Activated T-cell treated with anti-CD3 and anti-CD28 coated beads, Interleukin-2, amount 50 U/mL, for 1 hour (primary cell): ENCODE measurements at places on chromosomes 1 and 21.

DNA sequence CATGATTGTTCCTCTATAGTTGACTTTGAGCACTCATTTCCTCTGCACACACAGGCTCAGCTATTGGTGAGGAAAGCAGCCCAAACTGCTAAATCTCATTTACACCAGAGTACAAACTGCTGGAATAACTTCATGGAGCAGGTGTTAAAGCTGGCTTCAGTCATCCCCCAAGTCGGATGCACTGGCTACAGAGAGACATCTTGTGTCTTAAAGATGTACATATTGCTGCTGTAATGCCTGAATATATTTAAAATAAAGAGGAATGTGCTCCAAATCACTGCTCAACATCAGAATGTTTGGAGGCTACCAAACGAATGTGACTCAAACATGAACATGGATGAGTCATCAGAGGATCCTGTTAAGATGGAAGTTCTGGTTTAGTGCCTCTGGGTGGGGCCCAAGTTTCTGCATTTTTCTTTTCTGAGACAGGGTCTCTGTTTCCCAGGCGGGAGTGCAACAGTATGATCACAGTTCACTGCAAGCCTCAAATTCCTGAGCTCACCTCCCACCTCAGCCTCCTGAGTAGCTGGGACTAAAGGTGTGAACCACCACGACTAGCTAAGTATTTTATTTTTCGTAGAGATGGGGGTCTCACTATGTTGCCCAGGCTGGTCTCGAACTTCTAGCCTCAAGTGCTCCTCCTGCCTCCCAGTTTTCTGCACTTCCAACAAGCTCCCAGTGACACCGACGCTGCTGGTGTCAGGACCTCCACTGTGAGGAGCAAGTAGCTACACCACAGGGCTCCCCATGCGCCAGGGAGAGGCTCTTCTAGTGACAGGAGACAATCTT lies 79.0 kb upstream of the KRTAP19-8 start:
- DNase-seq: no peak

GRCh38 chr1:206748348-206749030 lies 22.1 kb upstream of the IL19 start:
- DNase-seq: no peak

GRCh38 chr1:39398278-39399021 lies 93.0 kb upstream of the BMP8A start:
- DNase-seq: peak; percentile 37

- no peak for DNase-seq
Measured at GRCh38 chr21:26057477-26058170, 112.9 kb downstream of the APP start.

DNA sequence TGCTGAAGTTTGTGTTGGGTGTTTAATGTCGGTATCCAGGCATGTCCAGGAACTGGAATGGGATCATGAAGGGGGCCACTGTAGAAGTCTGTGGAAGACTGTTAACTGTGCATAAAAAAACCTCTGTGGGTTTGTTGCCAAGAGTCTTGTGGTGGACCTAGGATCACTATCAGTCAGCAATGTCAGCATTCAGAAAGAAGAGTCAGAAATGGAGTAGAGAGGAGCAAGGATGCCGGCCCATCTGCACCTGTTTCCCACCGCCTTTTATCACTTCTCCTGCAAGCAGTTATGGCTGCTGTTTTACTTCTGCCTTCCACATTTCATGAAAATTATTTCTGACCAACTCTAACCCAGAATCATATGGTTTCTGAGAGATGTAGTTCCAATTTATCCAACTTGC lies 36.7 kb downstream of the CLCA4 start:
- DNase-seq: no peak

- DNase-seq: peak; percentile 68
Measured at GRCh38 chr1:2230781-2231531, 2.8 kb downstream of the SKI start.

DNA sequence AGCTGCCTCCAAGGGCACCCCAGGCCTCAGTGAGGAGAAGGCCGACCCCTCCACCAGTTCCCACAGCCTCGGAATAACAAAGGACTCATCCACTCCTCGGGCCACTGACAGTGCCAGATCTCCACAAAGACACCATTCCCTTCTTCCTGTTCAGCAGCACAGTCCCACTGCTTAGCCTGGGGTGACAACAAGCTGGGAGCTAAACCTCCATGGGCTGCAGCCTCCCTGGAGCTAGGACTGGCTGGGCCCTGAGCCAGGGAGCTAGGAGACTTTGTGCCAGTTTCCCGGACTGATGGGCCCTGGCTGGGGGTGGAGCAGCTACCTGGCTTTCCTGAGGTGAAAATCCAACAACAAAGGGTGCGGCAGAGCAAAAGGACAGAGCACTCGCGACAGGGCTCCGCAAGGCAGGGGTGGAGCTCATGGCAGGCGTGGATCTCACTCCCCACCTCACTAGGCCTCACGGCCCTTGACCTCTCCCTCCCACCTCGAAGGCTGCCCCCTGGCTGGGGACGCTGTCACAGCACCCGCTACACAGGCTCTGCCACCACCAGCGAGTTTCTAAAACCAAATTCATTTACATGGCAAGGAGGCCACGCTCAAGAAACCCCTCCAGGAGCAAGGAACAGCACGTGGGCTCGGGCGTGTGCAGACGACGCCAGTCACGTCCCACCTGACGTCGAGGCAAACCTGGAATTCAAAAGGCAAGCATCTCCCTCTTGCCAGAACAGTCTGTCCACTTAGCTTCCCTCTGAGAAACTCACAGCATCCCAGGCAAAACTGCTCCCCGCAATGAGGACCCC lies 13.8 kb downstream of the SLC35E2B start:
- DNase-seq: no peak

DNA sequence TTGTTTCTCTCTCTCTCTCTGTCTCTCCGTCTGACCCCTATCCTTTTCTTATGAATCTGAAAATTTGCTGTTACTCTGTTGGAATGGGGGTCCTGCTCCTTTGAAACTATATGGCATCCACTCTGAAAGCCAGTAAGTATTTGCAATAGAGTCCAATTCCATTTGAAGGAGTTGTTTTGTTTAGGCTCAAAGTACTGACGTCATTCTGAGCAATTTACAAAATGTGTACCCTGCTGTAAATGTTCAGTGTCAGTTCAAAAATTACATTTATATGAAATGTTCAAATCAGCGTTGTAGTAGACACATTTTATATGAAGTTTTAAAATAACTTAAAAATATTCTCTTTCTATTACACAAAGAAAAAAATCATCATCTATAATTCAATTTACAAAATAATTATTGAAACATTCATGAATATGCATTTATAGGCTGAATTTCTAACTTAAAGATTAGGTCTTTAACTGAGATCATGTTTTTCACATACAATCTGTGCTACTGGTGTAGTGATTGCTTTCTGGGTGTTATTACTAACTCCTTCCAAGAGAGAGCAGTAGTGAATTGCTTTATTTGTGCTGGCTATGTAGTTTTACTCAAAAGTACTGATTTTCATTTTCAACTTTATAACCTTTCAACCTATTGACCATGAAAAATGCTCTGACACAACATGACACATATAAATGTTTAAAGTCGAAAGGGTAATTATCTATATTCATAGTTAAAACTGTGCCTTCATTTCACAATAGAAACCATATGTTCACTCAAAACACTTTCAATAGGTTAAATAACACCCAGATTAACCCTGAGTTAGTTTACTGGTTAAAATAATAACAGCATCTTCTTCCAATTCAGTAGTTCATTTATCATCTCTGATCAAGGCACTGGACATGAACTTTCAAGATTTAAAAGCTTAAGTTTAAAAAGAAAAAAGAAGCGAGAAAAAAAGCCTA lies 253.1 kb upstream of the ADGRL4 start:
- no peak for DNase-seq

GRCh38 chr1:147491098-147491497 lies 50.2 kb upstream of the BCL9 start:
- DNase-seq: no peak
